ENCODE measurements at places on chromosomes 6 and 20. TPM values are rescaled to one million over a fixed set of nuclear protein-coding genes. Genes with fewer than 3 reads are reported as not detected.
A peak's percentile ranks its signal among the peaks of the same experiment; 100 is the strongest.

GRCh38 chr6:47595785-47596184 lies 102.6 kb upstream of the ADGRF4 start:
- no peak for DNase-seq
- H3K27ac ChIP-seq: peak overlapping the region; percentile 60
- no peak overlapping the region for H3K4me3 ChIP-seq
- peaks cover 8% of the 10 kb centered on the region for H3K4me1 ChIP-seq

Gene HFE
- polyA plus RNA-seq: 2.2 TPM

Gene FAM184A
- not detected for polyA plus RNA-seq

Gene MUCL3
- not detected for polyA plus RNA-seq

DNA sequence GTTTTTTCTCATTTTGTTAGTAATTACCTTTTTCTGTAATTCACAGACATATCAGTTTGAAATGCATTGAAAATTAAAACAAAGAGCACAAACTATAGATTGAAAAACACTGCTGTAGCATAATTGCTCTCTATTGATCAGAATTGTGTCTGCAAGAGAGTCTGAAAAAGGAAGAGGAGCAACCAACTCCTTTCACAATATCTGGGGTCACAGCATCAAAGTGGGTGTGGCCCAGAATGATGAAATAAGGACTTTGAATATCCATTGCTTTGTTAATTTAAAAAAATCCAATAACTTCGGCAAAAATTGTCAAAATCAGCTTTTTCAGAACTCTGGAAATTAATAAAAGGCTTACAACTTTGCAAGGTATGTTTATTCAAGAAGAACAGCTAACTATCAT lies 99.2 kb downstream of the MYLK4 start:
- no peak overlapping the region for H3K4me3 ChIP-seq
- DNase-seq: no peak
- no peak overlapping the region for H3K27ac ChIP-seq
- H3K36me3 ChIP-seq: no peaks in the 10 kb centered on the region
- H3K4me1 ChIP-seq: no peaks in the 10 kb centered on the region

Gene RAE1
- polyA plus RNA-seq: 32.1 TPM

DNA sequence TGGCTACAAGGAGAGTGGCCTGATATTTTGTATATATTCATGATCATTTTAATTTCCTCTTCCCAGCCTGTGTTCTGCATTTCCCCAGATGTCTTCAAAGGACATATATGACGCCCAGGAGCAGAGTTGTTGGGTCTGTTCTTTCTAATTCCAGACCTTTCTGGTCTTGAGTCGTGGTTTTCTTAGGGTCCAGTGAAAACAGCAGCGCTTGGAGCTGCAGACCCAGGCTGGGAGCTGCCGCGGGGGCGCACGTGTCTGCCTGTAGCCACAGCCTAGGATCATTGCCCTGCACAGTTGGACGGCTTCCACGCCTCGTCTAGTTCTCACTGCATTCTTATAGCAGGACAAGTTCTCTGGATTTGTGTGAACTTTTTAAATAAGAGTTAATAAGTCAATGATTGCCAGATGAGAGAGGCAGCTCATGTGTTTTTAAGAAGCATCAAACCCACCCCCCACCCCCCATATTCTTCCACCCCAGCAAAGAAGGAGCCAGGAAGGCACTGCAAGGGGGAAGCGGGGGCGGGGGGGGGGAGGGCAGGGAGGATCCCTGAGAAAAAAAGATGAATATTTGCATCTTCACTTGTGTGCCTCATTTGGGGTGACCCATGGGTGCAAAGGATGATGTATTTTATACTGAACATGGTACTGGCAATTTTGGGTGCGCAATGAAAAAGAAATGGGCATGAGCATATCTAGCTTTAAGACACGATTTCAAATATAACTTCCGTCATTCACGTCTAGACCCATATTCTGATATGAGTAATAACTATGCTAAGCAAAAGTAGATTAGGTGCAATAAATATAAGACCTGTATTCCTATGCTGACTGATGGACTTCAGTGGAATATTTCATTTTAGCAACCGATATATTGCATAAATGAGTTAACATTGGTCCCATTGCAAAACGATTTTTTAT lies 160.0 kb downstream of the TBXT start:
- H3K4me1 ChIP-seq: no peaks in the 10 kb centered on the region
- H3K36me3 ChIP-seq: peaks cover 4% of the 10 kb centered on the region
- peaks cover 76% of the 10 kb centered on the region for H3K27me3 ChIP-seq

- H3K4me1 ChIP-seq: peaks cover 45% of the 10 kb centered on the region
- peak overlapping the region; percentile 78 for H3K27ac ChIP-seq
- H3K4me3 ChIP-seq: peak overlapping the region; percentile 96
- H3K27me3 ChIP-seq: no peaks in the 10 kb centered on the region
- peak; percentile 76 for DNase-seq
- no peaks in the 10 kb centered on the region for H3K36me3 ChIP-seq
These were observed 38.7 kb downstream of the GNAS start for GRCh38 chr20:58891086-58891717.

DNA sequence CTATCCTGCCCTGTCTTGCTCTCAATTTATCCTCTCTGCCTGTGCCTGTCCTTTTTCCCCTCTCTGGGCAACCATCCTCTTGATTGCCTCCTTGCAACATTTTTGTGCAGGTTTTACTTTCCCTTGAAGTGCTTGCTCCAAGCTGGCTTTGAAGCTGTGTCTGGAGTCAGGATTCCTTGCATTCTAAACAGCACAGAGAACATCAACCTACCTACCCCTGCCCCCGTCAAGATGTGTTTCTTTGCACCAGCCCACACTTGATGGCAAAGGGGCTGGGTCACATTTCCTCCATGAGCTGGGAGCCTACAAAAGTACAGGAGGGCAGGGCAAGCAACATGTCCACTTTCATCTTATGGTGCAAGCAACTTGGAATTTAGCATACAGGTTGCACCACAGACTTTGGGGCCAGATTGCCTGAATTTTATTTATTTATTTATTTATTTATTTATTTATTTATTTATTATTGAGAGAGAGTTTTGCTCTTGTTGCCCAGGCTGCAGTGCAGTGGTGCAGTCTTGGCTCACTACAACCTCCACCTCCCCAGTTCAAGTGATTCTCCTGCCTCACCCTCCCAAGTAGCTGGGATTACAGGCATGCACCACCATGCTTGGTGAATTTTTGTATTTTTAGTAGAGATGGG lies 206.3 kb downstream of the COL19A1 start:
- DNase-seq: no peak
- H3K27me3 ChIP-seq: no peaks in the 10 kb centered on the region
- H3K4me3 ChIP-seq: no peak overlapping the region

GRCh38 chr6:158960026-158960425 lies 40.0 kb downstream of the RSPH3 start:
- no peaks in the 10 kb centered on the region for H3K27me3 ChIP-seq
- no peaks in the 10 kb centered on the region for H3K36me3 ChIP-seq
- H3K4me1 ChIP-seq: peaks cover 33% of the 10 kb centered on the region
- no peak overlapping the region for H3K4me3 ChIP-seq
- DNase-seq: no peak
- H3K27ac ChIP-seq: no peak overlapping the region

GRCh38 chr6:146526192-146526591 lies 17.4 kb upstream of the RAB32 start:
- H3K4me1 ChIP-seq: no peaks in the 10 kb centered on the region
- no peak for DNase-seq
- H3K27ac ChIP-seq: no peak overlapping the region
- no peak overlapping the region for H3K4me3 ChIP-seq
- peaks cover 10% of the 10 kb centered on the region for H3K36me3 ChIP-seq

- DNase-seq: no peak
- H3K4me3 ChIP-seq: no peak overlapping the region
- H3K4me1 ChIP-seq: peaks cover 43% of the 10 kb centered on the region
These were observed 7.1 kb upstream of the ABHD16B start for GRCh38 chr20:63854069-63854765.

- peak overlapping the region; percentile 95 for H3K27ac ChIP-seq
- DNase-seq: no peak
- peaks cover 15% of the 10 kb centered on the region for H3K4me1 ChIP-seq
- H3K4me3 ChIP-seq: peak overlapping the region; percentile 76
- peaks cover 5% of the 10 kb centered on the region for H3K27me3 ChIP-seq
These were observed 8.2 kb upstream of the QKI start for GRCh38 chr6:163406366-163406765.

DNA sequence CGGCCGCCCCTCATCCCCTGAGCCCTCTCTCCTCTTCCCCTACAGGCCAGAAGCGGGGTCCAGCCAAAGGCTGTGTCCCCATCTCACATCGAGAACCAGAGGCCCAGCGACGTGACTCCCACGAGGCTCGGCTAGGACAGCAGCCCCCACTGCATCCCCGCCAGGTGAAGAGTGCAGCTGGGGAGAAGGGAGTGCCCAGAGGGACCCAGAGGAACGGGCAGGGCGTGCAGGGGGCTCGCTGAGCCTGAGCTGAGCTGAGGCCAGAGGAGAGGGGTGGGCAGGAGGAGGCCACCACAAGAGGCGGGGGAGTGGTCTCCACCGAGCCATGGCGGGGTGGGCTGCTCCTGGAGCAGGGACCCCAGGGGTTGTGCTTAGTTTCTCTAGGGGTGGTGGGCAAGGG lies 32.6 kb downstream of the KCNQ2 start:
- DNase-seq: no peak
- H3K4me1 ChIP-seq: peaks cover 20% of the 10 kb centered on the region
- no peak overlapping the region for H3K4me3 ChIP-seq

GRCh38 chr6:139164001-139164400 lies 29.1 kb downstream of the HECA start:
- DNase-seq: no peak
- H3K4me3 ChIP-seq: no peak overlapping the region
- H3K27me3 ChIP-seq: no peaks in the 10 kb centered on the region
- H3K36me3 ChIP-seq: peaks cover 30% of the 10 kb centered on the region
- peaks cover 89% of the 10 kb centered on the region for H3K4me1 ChIP-seq

DNA sequence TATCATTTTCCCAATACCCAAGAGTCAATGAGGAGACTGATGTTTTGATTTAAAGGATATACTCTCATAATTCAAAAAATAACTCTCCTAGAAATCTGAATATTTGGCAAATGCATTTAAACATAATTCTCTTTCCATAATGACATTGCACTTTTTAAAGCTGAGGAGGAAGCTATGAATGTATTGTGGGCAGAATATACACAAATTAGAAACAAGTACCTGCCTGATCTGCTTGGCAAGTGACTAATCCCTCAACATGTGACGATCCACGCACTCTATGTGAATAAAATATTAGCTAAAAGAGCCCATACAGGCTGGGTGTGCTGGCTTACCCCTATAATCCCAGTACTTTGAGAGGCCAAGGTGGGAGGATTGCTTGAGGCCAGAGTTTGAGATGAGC lies 88.3 kb upstream of the CCDC28A start:
- H3K4me1 ChIP-seq: no peaks in the 10 kb centered on the region
- no peak for DNase-seq
- no peaks in the 10 kb centered on the region for H3K36me3 ChIP-seq
- H3K27me3 ChIP-seq: no peaks in the 10 kb centered on the region
- no peak overlapping the region for H3K27ac ChIP-seq

Gene MAS1
- not detected for polyA plus RNA-seq

- peaks cover 17% of the 10 kb centered on the region for H3K36me3 ChIP-seq
- H3K27me3 ChIP-seq: no peaks in the 10 kb centered on the region
These were observed 418.6 kb downstream of the CDKAL1 start for GRCh38 chr6:20952699-20953474.

DNA sequence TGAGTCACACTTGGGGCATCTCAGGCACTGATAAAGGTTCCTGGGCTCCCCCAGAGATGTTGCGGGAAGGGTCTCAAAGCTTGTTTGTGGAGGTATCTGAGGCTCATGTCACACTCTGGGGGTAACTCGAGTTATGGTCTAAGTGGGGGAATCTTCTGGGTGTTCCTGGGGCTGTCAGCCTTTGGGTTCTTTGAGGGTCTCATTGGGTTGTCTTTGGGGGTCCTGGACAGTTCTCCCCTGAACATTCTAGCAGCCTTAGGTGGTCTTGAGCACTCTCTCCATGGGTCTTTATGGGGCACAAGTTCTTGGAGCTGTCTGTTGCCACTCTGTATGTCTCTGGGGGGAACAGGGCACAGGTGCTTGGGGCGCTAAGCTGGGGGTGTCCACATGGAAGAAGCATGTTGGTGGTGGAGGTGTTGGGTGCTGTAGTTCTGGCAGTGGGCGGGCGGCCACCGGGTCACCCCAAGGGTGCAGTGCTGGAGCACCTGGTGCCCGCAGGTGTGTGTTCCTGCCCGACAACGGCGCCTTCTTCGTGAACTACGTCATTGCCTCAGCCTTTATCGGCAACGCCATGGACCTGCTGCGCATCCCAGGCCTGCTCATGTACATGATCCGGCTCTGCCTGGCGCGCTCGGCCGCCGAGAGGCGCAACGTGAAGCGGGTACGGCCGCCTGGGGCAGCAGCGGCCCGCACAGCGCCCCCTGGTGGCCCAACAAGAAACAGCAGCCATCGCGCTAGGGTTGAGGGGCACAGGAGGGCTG lies 7.1 kb upstream of the CAPN11 start:
- peaks cover 18% of the 10 kb centered on the region for H3K36me3 ChIP-seq
- no peaks in the 10 kb centered on the region for H3K27me3 ChIP-seq
- DNase-seq: peak; percentile 75
- H3K4me3 ChIP-seq: peak overlapping the region; percentile 17
- peaks cover 9% of the 10 kb centered on the region for H3K4me1 ChIP-seq

- H3K27ac ChIP-seq: no peak overlapping the region
- DNase-seq: no peak
- no peak overlapping the region for H3K4me3 ChIP-seq
- peaks cover 18% of the 10 kb centered on the region for H3K4me1 ChIP-seq
These were observed 79.0 kb downstream of the ALDH8A1 start for GRCh38 chr6:134870677-134871498.

- no peaks in the 10 kb centered on the region for H3K36me3 ChIP-seq
- peak overlapping the region; percentile 33 for H3K27ac ChIP-seq
- H3K4me3 ChIP-seq: no peak overlapping the region
- DNase-seq: peak; percentile 44
These were observed 3.4 kb upstream of the TBC1D7 start for GRCh38 chr6:13331516-13332348.

- no peak overlapping the region for H3K4me3 ChIP-seq
- H3K27me3 ChIP-seq: no peaks in the 10 kb centered on the region
These were observed 479.0 kb upstream of the CITED2 start for GRCh38 chr6:139853302-139853992.

- H3K4me3 ChIP-seq: no peak overlapping the region
- H3K27ac ChIP-seq: no peak overlapping the region
- H3K36me3 ChIP-seq: no peaks in the 10 kb centered on the region
- no peaks in the 10 kb centered on the region for H3K4me1 ChIP-seq
These were observed 158.1 kb upstream of the FOXQ1 start for GRCh38 chr6:1153696-1154245.

DNA sequence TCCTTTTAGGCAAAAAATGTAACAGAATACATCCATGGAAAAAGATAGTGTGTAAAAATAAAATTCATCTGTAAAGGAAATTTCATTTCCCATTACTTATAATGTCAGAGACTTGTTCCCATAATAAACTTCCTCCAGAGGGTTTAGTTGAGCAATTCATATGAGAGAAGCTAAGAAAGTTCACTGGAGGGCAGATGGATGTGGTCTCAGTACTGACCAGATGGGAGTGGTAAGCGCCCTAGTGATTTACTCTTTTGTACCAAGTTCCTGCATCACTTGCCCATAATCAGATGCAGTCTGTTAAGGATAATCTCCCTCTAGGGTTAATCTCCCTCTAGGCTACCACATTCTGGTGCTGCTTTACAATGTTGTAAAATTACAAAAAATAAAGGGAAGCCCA lies 61.7 kb downstream of the ESF1 start:
- H3K4me1 ChIP-seq: no peaks in the 10 kb centered on the region
- H3K36me3 ChIP-seq: peaks cover 11% of the 10 kb centered on the region
- H3K27ac ChIP-seq: no peak overlapping the region
- no peaks in the 10 kb centered on the region for H3K27me3 ChIP-seq

Gene GABRR2
- not detected for polyA plus RNA-seq

Gene AGER
- polyA plus RNA-seq: not detected

Measured in naive B cell (primary cell).